ENCODE measurements at places on chromosomes 7 and 10.

DNA sequence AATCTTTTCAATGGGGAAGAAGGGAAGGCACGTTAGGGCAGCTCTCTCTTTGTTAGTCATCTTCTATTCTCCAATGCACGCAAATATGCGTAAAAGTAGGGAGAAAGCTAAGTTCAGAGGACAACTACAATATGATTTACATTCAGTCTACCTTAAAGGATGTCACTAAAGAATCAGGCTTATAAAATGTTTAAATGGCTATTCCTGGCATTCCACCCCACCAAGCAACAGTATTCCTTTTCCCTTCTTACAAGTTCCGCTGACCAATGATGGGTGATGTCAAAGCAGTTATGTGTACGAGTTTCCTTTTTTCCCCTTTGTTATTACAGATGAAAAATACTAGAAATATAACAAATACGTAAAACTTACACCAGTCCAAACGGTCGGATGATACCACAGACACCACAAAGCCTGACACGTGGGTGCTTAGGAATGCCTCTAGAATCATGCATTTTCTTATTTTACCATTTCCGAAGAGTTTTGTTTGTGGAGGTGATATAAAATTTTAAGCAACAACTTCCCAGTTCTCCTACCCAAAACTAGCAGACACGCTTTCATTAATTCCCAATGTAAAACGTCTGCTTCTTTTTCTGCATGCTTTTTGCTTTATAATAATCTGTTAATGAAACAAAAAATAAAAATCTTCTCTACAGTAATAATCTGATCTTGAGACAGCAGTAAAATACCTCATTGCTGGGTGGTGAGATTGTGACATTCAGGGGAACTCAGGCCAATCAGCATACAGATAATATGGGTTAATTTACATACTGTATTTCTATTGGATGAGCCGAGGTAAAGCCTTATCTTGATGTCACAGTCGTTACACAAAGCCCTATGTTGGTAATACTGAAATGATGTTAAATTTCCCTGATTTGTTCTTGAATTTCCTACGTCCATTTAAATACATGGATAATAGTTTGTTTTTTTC, 708 bp upstream of the GPR85 start:
- DNase-seq: no peak

DNA sequence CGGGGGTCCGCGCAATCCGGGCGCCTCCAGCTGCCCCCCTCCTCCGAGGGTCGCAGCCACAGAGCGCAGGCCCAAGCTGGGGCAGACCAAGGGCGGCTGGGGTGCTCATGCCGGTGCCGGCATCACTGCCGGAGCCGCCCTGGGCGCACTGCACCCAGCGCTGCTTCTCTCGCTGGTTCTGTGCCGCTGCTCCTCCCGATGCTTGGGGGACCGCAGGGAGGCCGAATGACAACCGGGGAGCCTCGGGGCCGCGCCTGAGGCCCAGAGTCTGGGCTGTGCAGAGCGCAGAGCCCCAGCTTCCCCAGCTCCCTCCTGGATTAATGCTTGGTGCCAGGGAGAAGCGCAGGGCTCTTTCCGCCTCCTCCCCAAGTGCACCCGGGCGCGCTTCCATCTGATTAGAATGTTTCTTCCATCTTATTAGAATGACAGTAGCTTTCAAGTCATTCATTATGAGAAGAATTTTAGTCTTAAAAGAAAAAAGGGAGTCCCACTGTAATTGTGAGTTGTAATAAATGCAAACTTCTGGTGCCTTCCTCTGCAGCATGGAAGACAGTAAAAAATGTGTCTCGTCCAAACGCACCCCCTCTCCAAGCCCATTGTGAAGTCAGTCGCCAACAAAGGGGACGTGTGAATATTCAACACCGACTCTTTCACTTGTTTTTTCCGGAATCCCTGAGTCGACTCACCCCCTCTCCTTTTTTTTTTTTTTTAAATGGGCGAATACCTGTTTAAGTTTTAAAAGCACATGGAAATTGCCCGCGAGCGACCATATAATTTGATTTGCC, 19.5 kb upstream of the PTF1A start:
- no peak for DNase-seq

- no peak for DNase-seq
These were observed 57.2 kb downstream of the AKR1E2 start for GRCh38 chr10:4883079-4883739.

- DNase-seq: no peak
These were observed 433.1 kb downstream of the TYW1 start for GRCh38 chr7:67429735-67430134.

DNA sequence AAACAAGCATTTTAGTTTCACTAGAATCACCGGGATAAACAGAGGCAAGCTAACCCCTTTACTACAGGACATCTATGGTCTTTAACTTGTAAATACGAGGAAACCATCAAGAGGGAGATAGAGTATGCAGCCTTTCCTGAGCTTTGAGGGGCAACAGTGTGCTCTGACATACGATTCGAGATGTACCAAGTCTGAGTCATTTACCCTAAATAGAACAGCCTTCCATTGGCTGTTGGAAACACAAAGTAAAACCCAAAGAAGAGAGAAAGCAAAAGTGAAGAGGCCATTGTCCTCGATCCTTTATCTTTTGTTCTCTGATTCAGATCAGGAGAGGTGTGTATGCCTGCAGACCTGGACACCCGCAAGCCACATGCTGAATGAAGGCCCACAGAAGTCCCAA, 289.5 kb downstream of the KCNMA1 start:
- DNase-seq: no peak

DNA sequence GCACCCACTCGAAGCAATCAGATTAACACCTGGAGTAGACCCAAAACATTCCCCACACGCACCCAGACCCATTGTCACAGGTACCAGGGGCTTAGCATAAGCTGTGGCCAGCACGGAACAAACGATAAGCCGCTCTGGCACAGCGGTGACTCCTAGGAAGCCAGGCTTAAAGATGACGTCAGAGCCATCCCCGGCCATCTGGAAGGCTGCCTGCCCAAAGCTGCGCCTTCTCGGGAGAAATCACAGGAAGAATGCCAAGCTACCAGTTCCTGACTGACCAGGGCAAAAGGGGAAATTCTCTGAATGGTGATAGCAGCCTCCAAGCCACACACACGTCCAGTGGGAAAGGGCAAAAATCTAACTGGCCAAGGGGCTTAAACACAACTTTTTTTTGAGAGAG, 13.0 kb upstream of the WIPI2 start:
- DNase-seq: no peak

DNA sequence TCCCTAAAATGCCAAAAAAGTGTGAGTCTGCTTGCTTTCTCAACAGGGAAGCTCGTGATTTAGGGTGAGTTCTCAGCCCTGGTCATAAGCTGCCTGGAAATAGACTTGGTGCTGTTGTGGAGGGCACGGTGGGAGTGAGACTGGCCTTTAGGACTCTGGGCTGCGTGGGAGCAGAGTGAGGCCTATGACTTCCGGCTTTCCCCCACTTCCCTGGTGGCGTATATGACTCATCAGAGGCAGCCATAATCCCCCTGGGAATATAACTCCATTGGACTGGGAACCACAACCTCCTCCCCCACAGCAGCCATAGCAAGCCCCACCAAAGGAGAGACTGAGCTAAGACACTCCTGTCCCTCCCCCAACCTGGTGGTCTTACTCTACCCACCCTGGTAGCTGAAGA, 95.0 kb downstream of the PON1 start:
- DNase-seq: no peak

- no peak for DNase-seq
These were observed 115.7 kb upstream of the CACNA2D1 start for GRCh38 chr7:82559193-82559805.

- DNase-seq: no peak
These were observed 10.9 kb downstream of the SCART1 start for GRCh38 chr10:133464582-133465031.

GRCh38 chr10:111298031-111298430, 221.2 kb downstream of the ADRA2A start:
- no peak for DNase-seq

DNA sequence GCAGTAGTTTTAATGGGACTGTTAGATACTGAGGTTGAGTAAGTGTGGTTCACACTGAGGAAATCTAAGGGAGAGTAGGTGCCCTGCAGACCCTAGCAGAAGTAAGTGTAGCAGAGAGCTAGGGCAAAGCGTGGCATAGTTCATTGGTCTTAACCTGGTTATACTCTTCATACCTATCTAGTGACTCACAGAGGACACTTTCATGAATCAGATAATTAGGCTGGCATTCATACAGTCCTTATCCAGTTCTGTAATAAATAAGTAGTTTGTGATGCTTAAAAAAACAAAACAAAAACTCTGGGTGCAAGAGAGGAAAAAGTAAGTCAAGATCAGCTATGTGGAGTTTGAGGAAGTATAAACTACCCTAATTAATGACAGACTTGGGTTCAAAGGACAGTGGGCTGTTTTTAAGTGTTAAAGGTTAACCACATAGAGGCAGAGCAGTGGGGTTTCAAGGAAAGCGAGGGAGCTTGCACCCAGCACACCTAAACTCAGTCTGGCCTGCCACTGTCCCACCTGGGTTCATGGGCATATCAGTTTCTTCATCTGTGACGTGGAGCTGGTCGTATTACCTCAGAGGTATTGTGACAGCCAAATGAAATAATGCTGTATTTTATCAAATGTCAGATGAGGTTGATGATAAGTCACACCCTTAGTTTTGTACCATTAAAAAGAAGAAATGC, 27.1 kb downstream of the LMTK2 start:
- DNase-seq: no peak

DNA sequence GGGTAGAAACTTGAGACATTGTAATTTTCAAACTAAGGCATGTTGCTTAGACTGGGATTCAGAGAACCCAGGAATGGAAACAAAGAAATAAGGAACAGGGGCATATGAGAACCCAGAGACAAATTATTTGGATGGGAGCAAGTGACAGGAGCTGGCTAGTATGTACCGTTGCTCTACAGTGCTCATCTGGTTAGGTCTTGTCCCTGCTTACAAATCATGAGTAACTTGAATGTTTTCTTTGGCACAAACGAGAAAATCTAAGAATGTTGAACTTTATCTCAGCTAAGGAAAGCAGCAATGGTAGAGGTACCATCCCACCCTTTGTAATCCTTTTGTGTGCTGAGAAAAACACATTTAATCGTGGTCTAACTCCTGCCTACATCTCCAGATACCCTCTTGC, 116.0 kb upstream of the IMMP2L start:
- no peak for DNase-seq

- no peak for DNase-seq
These were observed 752.8 kb downstream of the KCNMA1 start for GRCh38 chr10:76884673-76885275.

DNA sequence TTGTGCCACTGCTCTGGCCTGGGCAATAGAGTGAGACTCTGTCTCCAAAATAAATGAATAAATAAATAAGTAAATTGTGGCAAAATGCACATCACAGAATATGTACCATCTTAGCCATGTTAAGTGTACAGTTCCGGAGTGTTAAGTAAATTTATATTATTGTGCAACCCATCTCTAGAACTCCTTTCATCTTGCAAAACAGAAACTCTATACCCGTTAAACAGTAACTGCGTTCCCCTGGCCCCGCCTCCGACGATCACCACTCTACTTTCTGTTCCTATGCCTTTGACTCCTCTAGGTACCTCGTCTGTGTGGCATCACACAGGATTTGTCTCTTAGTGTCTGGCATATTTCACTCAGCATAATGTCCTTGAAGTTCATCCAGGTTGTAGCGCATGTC, 356.4 kb upstream of the FOXK1 start:
- no peak for DNase-seq

DNA sequence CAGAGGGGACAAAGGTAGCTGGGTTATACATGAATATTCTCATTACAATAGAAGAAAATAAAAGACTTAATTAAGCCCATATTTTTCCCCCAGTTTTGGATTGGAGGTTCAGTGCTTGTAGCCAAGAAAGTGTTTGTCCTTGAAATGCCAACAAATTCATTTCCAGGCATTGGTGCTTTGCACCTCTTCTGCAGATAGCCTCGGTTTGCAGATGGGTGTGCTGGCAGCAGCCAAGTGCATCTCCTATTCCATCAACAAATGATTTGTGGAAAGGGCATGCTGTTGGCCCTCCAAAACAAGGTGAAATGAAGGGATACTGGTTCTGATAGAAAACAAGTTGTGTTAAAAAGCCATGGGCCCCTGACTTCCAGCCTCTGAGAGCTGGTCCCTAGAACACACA, 187.3 kb downstream of the DPY19L1 start:
- no peak for DNase-seq

DNA sequence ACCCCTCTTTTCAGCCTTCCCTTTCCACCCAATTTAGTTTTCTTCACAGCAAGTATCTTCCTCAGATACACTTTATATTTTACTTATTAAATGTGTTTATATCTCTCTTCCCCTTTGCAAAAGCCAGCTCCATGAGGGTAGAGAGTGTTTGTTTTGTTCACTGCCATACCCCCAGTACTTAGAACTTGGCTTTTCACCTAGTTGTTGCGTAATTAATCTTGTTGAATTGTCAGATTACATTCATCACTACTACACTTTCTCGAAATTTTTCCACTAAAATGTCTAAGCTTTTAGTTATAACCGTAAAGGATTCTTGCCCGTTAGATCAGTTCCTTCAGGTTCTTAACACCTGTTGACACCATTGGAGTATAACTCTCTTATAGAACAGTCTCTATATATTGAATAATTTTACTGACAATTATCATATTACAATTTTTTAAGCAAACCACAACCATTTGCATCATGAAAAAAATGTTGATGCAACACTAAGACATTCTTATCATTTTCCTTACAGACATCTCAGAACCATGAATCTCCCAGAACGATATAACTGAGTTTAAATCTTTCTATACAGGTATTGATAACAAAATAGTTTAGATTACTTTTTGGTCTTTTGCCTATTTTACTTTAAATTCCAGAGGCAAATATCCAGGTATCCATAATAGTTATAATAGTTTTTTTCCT, 29.9 kb downstream of the VWDE start:
- DNase-seq: no peak

DNA sequence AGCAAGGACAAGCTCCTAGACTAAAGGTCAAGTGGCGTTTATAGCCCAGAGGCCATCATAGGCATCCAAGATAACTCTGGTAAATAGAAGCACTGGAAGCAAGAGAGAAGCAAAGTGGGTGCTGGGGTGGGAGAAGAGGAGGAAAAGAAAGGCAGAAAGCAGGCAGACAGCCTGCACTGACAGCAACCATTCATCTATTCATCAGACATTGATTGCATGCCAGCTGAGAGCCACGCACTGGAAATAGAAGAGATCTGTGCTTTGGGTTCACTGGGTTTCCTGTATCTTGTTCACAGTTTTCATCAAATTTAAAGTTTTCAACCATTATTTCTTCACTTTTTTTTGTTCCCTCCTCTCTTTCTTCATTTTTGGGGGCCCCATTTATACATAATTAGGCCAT, 4.7 kb upstream of the SLIT1 start:
- no peak for DNase-seq

GRCh38 chr10:27225642-27226257, 14.8 kb downstream of the ACBD5 start:
- no peak for DNase-seq

- no peak for DNase-seq
These were observed 54.7 kb upstream of the AMPH start for GRCh38 chr7:38685851-38686250.

Measured in stimulated activated CD4-positive, alpha-beta T cell treated with anti-CD3 and anti-CD28 coated beads, TNF-alpha, amount 100 ng/mL, for 4 hours (primary cell).